CD4-positive, alpha-beta T cell treated with Interleukin-21 for 1 hour (primary cell): ENCODE measurements at places on chromosomes 3 and 15.

- no peak for DNase-seq
These were observed 65.8 kb downstream of the PIK3CB start for GRCh38 chr3:138768946-138769345.

GRCh38 chr3:142724682-142725356 lies 985 bp downstream of the TRPC1 start:
- no peak for DNase-seq

DNA sequence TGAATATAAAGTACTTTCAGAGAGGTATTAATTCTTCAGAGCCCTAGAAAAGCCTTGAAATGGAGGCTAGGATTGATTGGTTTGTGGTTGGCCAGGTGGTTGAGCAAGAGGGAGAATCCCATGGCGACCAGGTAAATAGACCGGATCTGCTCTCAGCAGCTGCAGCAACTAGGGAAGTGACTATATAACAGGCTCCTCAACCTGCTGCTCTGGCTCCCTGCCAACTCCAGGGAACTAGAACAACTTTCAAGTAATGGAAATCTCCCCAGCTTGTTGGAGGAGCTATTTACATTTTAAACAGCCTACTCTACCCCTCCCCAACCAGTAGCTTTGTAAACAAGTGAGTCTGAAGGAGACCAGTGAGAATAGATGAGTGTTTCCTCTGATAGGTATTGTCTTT lies 121.8 kb upstream of the CADM2 start:
- no peak for DNase-seq

DNA sequence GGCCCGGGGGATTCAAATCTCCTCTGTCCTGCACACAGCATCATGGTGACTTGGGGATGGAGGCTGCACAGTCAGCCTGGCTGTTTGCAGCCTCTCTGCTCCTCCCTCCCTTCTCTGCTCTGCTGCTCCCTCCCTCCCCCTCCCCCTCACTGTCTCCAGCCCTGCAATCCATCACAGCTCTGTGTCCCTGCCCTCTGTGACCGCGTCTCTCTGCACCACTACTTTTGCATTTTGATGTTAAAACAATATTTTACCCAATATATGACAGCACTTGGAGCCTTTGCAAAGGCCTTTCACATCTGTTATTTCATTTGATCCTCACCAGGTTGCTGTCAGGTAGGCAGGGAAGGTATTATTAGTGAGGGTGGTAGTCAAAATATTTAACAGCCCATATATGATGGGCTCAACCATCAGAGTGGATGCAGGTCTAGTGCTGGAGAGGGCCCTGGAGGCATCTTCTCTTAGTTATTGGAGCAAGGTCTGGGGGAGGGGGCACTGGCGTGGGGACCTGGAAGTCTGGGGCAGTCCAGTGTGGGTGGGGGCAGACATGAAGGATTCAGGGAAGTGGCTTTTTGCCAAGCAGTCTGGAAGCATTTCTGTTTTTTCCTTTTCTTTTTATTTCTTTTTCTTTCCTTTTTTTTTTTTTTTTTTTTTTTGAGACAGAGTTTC lies 16.3 kb upstream of the VPS8 start:
- DNase-seq, result no peak

- DNase-seq, result no peak
These were observed 17.4 kb upstream of the CACNA2D2 start for GRCh38 chr3:50520849-50521248.

GRCh38 chr15:54566654-54567053 lies 588.4 kb downstream of the UNC13C start:
- DNase-seq, result no peak

- DNase-seq, result no peak
These were observed 76.2 kb downstream of the ATP1B3 start for GRCh38 chr3:141952611-141953010.

DNA sequence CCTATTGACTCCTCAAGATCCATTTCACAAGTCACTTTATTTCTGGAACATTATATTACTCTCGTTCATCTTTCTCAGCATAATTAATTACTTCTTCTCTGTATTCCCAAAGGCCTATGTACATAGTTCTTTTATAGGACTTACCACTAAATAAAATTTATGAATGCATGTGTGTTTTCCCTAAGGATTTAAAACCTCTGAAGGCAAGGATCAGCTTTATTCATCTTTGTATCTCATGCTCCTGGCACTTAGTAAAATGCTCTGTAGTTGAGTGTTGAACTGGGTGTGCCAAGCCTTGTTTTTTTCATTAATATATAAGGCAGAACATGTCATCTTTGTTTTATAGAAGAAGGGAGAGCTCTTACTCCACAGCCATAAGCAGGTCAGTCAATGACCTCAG lies 194.1 kb upstream of the ZPLD1 start:
- DNase-seq, result no peak

- no peak for DNase-seq
These were observed 47.7 kb downstream of the ANP32A start for GRCh38 chr15:68773036-68773435.

GRCh38 chr3:170809975-170810357 lies 60.0 kb downstream of the RPL22L1 start:
- no peak for DNase-seq

DNA sequence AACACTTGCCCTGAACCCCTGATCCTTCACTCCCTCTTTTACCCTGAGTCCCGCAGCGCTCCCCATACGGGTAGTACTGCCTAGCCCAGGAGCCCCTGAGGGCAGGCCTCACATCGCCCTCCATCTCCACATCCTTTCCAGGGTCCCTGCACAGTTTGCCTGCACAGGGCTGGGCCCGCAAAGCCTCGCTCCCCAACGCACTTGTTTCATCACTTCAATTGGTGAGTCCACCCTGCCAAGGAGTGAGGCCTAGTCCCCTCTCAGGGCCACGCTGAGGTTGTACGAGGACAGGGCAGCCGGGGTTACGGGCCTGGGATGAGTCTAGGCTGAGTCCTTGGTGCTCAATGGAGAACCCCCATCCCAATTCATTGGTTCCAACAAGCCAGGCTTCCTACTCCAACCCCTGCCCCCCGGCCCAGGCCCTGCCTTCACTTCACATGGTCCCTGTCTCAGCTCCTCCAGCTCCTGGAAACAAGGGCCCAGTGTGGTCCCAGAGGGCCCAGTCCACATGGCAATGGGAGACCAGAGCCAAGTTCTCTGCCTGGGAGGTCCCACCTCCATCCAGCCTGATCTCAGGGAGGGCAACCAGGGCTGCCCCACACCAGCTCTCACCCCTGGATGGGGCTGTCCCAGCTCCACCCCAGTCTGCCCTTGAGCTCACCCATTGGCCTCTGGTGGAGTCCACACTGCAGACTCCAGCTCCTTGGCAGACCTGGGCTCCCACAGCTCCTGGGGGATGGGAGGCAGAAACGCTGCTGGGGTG lies 12.4 kb upstream of the CLK3 start:
- DNase-seq, result no peak

DNA sequence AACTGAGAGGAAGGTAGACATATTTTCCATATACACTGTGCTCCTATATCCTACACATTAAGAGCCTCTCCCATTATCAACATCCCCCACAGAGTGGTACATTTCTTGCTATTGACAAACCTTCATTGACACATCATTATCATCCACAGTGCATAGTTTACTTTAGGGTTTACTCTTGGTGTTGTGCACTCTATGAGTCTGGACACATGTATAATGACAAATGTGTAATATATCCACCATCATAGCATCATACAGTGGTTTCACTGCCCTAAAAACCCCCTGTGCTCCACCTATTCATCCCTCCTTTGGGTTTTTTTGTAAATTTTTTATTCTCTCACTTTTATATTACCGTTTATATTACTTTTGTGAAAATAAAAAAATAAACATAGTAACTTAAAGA lies 22.2 kb upstream of the CLDN18 start:
- no peak for DNase-seq

DNA sequence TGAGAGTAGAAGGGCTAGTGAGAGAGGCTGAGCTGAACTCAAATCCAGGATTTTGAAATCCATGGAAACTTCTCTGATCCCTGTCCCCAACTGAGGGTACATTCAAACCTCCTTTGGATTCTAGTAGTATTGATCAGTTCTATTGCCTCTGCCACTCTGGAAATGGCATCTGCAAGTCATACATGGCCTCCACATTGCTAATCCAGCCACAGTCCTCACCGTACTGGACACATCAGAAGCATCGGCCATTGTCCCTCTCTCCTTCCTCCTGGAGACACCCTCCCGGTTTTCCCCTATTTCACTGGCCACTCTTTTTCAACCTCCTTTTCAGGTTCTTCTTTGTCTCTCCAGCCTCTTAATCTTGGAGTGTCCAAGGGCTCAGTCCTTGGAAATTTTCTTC lies 66.9 kb downstream of the ETV5 start:
- DNase-seq, result no peak

- DNase-seq, result no peak
These were observed 32.2 kb downstream of the SLC6A11 start for GRCh38 chr3:10848261-10848660.

DNA sequence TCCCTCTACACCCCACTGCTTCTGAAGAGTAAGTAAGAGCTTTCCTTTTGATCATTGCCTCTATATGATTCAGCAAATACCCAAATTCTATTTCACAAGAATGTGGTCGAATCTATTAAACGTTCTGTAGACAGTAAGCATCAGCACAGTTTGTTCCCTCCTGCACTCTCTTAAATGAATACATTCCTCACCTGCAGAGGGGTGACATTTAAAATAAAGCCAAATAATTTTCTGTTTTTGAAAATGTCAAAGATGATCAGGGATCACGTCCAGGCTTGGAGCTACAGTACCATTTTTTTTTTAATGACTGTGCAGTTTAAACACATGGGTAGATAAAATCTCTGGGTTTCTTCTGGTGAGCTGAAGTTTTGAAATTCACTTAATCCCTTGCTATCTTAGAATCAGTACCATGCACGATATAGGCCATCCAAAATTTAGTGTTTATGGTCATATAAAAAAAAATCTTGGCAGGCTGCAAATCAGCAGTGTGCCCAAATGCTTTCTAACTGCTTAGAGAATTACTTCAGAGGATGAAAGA lies 12.8 kb downstream of the PYDC2 start:
- no peak for DNase-seq

DNA sequence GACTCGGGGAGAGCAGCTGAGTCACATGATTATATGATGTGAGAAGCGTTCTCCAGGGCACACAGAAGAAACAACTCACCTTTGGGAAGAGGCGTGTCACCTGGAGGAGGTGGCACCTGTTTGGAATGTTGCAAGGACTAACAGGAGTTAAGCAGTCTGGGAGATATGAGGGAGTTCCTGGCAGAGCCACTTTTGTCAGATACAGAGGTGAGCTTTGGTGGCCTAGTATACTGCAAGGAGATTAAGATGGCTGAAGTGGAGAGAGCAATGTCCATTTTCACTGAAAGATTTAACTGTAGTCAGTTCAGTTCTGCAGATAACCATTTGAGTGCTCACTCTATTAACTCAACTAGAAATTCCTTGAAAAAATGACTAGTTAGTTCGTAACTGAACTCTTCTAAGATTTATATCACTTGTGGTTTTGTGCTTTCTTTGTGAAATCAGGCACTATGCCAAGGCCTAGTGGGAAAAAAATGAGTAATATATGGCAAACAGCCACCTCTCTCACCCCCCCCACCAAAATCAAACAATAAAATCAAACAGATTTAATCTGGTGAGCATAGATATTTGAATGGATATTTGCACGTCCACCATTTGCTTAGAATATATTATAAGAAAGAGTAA lies 61.3 kb downstream of the CRYBG3 start:
- DNase-seq, result peak; percentile 28

GRCh38 chr3:11510001-11510340 lies 133.7 kb downstream of the VGLL4 start:
- no peak for DNase-seq

DNA sequence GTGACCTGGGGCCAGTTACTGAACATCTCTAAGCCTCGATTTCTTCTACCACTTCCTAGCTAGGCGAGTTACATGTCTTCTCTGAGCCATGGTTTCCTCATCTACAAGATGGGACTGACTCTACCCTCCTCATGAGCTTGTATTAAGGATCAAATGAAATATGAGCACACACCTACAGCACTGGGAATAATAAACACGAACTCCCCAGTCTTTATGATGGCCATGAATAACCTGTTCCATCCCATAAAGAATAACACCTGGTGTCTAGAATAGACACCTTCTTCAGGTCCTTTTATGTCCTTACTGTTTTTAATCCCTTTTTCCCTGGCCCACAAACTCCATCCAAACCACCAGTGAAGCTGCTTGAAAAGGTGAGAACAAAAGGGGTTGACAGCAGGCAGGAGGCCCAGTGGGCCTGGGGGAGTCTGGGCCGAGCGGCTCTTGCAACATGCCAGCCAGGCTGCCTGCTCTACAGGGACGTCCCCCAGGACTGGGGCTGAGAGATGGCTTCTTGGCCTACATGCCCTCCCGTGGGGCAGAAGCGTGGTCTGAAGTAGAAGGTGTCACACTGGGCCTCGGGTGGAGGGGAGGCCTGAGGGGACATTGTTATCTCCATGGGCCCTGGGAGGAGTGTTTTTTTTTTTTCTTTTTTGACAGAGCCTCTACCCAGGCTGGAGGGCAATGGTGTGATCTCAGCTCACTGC lies 178.2 kb downstream of the RAB11A start:
- no peak for DNase-seq

DNA sequence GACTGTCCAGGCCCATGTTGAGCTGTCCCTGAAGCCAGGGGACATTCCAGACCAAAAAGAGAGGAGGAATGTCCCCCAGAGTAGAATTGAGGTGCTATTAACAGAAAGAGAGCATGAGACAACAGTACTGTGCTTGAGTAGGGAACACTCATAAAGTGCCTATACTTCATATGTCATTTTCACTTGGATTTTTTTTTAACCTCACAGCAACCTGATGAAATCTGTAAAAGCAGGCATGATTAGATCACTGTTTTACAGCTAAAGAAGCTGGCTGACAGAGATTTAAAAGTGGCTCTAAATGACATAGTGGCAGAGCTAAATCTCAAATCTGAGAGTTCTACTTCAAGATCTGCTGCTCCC lies 18.8 kb downstream of the PODXL2 start:
- DNase-seq, result no peak

DNA sequence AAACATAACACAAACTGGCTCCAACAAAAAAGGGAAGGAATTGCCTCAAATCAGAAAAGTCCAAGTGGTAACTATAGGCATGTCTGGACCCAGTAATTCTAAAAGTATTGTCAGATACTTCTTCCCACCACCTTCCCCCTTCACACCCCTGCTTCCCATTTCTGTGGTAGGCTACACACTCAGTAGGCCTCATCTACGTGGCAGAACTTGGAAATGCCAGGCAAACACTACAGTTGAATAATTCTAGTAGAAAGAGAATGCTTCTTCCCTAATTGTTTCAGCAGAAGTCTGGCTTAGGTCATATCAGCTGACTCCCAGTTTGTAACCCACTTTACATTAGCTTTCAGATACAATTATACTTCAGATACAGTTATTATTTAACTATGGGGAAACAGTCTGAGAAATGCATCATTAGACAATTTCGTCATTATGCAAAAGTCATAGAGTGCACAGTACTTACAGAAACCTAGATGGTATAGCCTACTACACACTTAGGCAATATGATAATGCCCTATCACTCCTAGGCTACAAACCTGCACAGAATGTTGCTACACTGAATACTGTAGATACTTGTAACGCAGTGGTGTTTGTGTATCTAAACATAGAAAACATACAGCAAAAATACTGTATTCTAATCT lies 6.4 kb downstream of the SETMAR start:
- DNase-seq, result no peak

GRCh38 chr15:100628746-100629145 lies 26.4 kb downstream of the ASB7 start:
- DNase-seq, result no peak

- no peak for DNase-seq
These were observed 51.5 kb downstream of the TJP1 start for GRCh38 chr15:29770796-29771195.
